ENCODE measurements at places on chromosomes 7 and 10. TPM values are rescaled to one million over a fixed set of nuclear protein-coding genes. Genes with fewer than 3 reads are reported as not detected.

Gene SDHAF3
- 5.0 TPM for total RNA-seq

Gene SPDYE9
- total RNA-seq: not detected

Gene EBLN1
- not detected for total RNA-seq

Gene GPR22
- total RNA-seq: not detected

Gene WEE2
- 0.08 TPM for total RNA-seq

Gene EIF5AL1
- total RNA-seq: 0.14 TPM

Gene CRHR2
- total RNA-seq: not detected
